Activated CD4-positive, alpha-beta T cell treated with anti-CD3 and anti-CD28 coated beads, Interleukin-2, Interleukin-6, amounts not matched to agents 100 ng/mL and 50 ng/mL, durations not matched to agents 16 hours and 8 hours (primary cell): ENCODE measurements at places on chromosomes 1 and 21.
A peak's percentile ranks its signal among the peaks of the same experiment; 100 is the strongest.

- no peak for DNase-seq
These were observed 100.1 kb upstream of the IGSF21 start for GRCh38 chr1:18007391-18008041.

- no peak for DNase-seq
These were observed 20.2 kb downstream of the DESI2 start for GRCh38 chr1:244672946-244673682.

DNA sequence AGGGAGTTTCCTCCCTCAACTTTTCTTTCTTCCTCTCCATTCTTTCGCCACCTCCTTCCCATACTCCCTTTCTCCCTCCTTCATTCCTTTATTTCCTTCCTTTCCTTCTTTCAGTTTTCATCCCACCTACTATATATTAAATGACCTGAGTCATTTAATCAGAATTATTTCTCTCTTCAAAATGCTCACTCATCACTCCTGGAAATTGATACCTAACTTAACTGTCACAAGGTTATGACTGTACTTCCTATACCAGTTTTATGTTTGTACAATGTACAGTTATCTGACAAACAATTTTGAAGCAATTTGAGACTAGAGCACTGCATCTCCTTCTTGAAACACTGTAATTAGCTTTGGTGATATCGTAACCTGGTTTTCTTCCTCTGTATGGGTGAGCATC lies 41.4 kb downstream of the NEXN start:
- no peak for DNase-seq

DNA sequence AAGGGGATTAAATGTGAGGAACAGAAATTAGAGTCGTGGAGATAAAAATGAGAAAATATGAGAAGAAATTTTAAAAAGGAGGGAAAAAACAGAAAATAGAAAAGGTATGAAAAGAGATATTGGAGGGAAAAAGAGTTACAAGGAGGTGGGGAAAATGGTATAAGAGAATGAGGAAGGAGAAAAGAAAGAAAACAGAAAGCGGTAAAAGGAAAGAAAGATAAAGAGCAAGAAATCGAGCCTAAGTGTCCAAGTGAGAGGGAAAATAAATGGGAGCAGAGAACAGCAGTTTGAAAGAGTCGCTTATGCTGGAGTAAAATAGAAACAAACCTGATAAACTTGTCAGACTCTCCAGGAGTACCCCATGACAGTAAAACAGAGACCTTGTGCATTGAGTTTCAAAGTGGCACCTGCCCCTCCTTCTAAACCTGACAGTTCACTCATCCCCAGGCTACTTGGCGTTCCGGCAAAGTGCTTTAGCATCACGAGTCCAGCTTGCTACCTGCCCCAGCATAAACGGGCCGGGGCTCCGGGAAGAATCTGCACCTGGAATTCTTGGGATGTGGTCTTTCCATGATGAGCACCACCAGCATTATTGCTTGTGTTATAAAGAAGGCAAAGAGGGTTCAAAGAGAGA lies 585 bp downstream of the NEGR1 start:
- DNase-seq, result no peak

GRCh38 chr1:3159121-3159520 lies 90.1 kb downstream of the PRDM16 start:
- no peak for DNase-seq

GRCh38 chr1:33957854-33958253 lies 94.0 kb downstream of the HMGB4 start:
- DNase-seq, result no peak

DNA sequence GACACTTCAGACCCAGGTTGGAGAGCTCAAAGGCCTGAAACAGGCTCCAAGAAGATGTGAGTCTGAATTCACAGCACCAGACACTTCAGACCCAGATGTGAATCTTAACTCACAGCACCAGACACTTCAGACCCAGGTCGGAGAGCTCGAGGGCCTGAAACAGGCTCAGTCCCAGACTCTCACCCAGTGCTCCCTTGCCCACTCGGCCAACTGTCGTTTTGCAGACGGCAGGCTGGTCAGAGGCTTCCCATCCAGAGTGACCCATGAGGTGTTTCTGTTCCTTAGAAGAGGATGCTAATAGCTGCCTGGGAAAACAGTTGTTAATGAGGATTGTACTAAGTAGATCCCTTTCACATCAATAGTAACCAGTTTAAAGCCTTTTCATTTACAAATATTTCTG lies 88.4 kb downstream of the ADARB1 start:
- DNase-seq, result no peak

- no peak for DNase-seq
These were observed 50.2 kb upstream of the LHX8 start for GRCh38 chr1:75083848-75084514.

DNA sequence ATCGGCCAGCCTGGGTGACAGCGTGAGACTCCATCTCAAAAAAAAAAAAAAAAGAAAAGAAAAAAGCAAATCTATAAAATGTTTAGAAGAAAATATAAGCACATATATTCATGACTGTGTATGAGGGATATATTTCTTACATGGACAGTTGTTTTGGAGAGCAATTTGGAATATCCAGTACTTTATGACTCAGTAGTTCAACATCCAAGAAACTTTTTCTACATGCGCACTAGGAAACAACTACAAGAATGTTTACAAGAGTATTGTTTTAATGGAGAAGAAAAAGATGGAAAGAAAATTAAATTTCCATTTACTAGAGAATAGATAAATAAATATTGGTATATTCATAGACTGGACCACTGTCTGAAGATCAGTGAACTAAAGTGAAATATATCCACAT lies 77.5 kb downstream of the MAST2 start:
- DNase-seq, result no peak

GRCh38 chr1:17400725-17401341 lies 28.8 kb downstream of the PADI6 start:
- no peak for DNase-seq

DNA sequence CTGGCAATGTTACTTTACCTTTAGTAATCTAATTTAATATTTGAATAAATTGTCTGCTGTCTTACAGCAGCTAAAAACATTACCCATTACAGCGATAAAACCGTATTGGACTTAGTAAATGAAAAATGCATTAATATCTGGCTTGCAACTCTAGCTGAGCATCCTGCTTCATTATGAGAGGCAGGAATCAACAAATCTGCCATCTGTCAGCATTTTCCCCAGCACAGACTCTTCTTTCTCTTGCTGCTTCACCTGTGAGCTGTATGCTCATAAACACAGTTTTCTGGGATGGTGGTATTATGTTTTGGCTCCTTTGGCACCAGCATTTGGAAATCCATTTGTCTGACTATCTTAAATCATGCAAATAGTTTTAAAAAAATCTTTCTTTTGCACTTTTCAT lies 487.1 kb downstream of the KCNT2 start:
- no peak for DNase-seq

DNA sequence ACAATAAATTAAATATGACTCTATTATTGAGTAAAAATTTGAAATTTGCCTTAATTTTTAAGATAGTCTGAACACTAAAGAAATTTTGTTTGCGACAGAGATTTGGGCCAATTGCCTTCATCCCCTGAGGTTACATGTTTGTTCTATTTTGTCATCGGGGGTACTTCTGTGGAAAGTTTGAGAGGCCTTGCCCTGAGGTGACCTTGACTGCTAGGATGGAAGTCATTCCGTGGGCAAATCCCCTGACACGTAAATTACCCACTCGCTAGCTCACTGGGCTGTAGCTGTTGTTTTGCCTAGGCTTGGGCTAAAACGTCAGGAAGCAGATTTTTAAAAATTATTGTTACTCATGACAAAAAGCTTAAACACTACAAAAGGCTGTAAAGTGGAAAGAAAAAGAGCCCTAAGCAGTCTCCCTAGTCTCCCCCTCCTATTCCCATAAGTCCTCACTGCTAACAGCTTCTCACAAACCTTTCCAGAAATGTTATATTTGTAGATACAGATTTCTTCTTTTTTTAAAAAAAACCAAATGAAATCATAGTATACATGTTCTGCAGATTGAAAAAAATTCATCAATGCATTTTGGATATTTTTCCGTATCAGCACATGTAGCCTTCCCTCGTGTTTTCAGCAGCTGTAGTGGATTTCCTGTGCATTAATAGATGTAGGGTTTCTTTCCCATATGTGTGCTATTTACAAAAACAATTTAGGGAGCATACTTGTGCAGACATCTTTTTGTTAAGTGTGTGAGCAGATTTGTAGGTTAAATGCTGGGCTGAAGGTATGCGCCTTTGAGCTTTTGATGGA lies 142.7 kb downstream of the MRPS6 start:
- DNase-seq, result no peak

GRCh38 chr1:164470996-164471395 lies 88.0 kb upstream of the PBX1 start:
- DNase-seq, result no peak

DNA sequence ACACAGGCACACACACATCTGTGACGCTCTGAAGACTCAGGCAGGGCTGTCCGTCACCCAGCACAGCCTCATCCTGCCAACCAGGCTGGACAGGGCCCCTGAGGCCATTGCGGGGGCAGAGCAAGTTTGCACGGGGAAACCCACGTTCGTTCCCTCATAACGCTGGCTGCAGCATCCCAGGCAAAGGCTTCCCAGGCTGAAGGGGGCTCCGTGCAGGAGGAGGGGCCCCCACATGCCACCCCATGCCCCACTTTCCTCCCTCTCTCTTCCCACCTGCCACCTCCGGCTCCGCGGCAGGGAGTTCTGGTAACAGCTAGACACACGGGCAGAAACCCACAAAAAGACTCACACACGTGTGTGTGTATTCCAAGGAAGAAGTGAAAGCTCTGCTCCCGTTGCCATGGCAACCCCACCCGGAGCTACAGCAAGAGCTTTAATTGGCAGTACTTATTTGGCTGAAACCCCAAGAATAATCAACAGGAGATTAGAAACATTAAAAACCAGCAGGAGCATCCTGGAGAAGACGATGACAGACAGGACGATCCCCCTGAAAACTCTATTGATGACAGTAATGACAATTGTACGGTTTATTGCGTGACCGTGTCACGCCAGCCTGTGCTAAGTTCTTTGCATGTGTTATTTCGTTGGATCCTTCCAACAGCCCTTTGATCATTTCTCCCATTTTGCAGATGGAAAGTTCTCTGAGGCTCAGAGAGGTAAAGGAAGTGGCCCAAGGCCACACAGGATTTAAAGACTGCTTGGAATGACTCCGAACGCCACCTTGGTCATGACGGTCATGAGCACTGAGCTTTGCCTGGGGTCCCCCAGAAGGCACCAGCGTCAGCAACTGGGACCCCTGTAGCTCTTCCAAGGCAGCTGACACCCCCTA lies 247.1 kb downstream of the NPHP4 start:
- DNase-seq, result no peak

DNA sequence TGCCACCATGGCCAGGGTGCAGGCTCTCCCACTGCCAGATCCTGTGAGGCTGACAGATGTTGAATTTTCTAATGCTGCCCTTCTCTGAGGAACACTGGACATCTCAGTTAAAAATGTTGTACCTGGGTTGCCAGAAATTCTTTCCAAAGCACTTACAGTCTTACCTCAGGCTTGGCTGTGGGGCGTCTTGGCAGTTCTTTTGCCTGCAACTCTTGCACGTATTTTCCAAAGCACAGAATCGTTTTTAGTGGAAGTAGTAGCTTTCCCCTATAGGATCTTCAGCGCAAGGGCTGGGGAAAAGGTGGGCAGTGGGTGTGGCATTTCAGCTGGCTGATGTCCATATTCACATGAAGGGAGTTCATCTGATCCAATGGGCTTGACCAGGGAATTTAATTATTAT lies 53.9 kb downstream of the EDN2 start:
- no peak for DNase-seq

DNA sequence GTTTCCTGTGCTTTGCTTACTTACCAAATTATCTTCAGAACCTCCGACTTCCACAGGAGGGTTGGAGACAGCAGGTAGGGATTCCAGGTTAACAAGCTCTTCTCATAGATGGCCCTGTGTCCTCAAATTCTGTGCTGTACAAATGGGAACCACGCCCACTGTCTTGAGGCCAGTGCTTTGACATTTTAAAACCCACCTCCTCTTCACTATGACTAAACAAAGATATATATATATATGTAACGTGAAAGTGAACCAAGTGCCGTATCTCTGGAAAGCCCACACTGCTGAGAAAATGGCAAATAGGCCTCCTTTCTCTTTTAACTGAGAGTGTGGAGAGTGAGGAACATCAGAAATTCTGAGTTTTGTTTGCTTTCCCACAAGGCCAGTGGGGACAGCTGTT lies 99.6 kb downstream of the ZBTB18 start:
- no peak for DNase-seq

- DNase-seq, result peak; percentile 47
These were observed 115.3 kb downstream of the RUNX1 start for GRCh38 chr21:34933609-34934335.

- no peak for DNase-seq
These were observed 84.3 kb upstream of the VAV3 start for GRCh38 chr1:108049178-108049819.

DNA sequence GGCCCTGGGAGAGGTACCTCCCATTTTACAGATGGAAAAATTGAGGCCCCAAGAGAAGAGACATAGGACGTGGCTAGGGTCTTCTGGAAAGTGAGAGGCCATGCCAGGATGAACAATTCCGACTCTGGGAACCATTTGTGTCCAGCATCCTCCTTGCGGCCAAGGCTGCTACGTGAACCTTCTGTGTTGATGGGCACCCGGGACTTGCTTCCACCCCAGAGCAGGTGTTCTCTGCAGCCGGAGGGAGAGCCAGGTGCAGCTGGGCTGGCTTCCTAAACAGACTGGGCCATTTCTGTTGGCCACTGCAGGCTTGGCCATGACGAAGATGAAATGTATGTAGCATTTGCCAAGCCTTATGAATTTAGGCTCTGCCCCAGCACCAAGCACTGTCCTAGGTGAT lies 118.9 kb downstream of the PRDM2 start:
- DNase-seq, result no peak

DNA sequence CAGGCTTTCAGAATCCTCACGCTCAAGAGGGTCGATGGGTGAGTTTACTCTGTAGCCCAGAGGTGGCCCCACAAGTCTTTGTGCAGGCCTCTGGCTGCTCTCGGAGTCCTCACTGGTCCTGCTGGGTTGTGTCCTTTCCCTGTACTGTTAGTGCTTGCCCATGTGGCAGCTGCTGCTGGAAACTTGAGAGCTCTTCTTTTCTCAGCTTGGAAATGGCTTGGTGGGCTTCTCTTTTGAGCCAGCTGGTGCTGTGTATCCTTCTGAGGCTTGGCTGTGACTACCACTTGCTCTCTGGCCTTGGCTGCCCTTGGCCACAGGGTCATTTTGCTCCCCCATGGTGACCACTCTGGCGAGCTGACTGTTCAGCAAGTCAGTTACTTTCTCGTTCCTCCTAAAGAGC lies 82.2 kb upstream of the LMO4 start:
- DNase-seq, result no peak

DNA sequence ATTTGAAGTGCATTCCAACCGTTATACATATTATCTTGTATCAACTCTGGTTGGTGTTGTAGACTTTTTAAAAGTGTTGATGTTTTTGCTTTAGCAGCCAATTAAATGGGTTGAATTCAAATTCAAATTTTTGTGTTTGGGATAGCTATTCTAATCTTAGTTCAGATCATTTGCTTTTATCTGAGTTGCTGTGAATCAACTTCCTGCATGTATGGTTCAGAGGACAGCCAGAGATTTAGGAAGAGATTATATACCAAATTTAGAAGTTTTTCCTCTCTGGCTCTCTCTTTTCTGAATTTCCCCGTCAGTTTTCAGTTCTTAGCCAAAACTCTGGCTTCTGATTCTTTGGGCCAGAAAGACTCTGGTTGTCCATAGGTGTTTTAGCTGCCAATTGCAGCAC lies 415.5 kb downstream of the NUF2 start:
- DNase-seq, result no peak

- DNase-seq, result no peak
These were observed 19.8 kb upstream of the LY9 start for GRCh38 chr1:160776178-160776577.

- DNase-seq, result peak; percentile 33
These were observed 1.8 kb downstream of the ELAPOR1 start for GRCh38 chr1:109115685-109116084.
